ENCODE measurements at places on chromosomes 11 and 22.

DNA sequence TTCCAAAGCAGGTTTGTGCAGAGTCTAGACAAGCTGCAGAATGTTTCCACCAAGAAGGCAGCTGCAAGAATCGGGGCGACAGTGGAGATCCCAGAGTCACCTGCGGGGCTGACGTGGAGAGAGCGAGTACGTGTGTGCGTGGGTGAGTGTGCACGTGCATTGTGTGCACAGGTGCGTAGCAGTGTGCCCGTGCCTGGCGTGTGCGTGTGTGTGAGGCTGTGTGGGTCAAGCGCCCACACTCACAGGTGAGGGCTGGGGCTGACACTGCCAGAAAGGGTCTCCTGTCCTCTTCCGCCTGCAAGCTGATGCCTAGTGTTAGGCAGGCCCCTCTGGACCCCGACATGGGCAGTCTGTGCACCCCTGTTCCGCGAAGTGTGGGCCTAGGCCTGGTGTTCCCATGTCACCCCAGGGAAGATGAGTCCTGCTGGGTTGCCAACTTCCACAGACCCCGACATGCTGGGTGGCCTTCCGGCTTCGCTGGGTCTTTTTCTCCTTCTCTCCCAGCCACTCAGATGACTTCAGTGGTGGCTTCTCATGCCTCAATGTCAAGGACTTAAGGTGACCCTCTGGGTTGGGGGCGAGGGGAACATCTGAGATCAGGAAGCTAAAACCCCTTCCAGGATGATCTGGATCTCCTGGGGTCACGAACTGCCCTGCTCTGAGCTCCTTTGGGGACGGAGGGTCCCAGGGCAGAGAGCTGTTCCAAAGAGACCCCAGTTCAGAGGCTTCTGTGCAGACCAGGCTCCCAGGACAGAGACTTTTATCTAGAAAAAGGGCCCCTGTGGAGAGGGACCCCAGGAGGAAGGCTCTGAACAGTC is 10.4 kb upstream of the SYT8 start:
- no peak for DNase-seq

GRCh38 chr22:22226448-22227187 is 18.0 kb upstream of the VPREB1 start:
- no peak for DNase-seq

- no peak for DNase-seq
These were observed 42.9 kb downstream of the TPBGL start for GRCh38 chr11:75283391-75283931.

DNA sequence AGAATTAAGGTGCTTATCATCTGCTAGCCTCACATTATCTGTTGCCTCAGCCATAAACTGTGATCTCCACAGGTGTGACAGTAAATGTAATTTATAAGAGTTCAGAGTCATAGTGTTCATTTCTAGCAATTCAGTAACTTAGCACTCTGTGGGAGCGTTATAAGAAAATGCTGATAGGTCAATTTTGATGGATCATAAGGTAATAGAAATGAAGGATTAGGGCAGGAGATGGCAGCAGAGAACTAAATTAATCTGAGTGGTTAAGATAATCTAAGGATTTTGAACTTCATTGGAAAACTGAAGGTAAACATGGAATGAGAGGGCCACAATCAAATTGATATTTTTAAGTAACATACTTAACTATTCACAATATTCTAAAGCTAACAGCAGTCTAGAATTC is 26.5 kb upstream of the SLC22A9 start:
- no peak for DNase-seq

GRCh38 chr11:131656179-131656838 is 285.9 kb downstream of the NTM start:
- no peak for DNase-seq

DNA sequence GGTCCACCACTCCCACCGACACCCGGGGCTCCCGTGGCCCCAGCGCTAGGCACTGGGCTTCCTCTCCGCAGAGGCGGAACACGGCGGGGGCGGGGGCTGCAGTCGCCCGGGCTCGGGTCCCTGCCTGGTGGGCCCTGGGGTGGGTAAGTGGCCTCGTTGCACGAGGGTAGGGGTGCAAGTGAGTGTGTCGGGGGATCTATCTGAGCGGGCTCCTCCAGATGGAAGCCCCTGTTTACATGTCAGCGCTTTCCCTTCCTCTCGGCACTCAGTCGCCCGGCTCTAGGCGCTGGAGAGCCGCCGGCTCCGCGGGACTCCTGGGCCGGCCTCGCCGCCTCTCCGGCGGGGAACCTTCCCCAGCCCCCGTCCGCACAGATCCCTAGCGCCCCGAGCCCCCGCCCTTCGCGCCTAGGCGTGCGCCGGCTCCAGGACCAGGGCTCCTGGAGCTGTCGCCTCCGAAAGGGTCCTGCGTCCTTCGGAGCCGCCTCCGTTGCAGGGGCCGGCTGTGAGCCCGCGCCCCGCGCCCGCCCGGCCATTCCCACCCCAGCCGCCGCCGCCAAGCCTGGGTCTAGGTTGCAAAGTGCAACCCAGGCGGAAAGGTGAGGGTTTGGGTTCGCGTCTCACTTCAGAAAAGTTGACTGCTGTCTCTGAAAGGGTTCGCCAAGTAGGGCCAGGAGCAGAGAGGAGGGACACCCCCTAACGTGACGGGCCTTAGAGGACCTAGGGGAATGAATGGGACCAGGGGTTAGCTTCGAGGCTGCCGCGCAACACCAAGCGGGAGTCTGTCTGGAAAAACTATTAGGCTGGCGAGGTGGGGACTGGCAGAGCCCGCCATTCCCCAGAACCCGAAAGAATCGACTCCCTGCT is 978 bp downstream of the FLI1 start:
- DNase-seq = no peak

GRCh38 chr11:108803776-108804175 is 138.9 kb downstream of the DDX10 start:
- no peak for DNase-seq

GRCh38 chr22:30206944-30207343 is 39.6 kb downstream of the LIF start:
- DNase-seq = no peak

DNA sequence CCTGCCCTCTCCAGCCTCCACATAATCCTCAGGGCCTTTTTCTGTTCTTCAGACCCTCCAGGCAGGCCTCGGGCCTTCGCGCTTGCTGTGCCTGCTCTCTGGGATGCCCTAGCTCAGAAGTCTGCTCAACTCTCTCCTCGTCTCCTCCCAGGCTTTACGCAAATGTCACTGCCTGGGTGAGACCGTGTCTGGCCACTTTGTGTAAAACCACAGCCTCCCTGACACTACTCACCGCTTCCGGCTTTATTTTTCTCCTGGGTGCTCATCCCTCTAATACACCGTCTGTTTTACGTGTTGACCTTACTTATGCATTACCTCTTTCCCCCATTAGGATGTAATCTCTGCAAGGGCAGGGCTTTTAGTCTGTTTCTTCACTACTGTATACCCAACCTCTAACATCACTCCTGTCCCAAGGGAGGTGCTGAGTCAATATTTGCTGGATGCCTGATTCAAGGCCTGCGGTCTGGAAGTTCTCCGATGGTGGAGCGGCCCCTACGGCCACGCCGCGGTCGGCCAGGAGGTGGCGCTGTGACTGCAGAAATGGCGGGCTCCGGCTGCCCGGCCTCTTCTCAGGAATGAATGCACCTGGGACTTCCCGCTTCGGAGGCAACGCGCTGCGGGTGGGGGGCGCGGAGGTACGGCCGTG is 58.2 kb upstream of the THY1 start:
- peak; percentile 87 for DNase-seq

DNA sequence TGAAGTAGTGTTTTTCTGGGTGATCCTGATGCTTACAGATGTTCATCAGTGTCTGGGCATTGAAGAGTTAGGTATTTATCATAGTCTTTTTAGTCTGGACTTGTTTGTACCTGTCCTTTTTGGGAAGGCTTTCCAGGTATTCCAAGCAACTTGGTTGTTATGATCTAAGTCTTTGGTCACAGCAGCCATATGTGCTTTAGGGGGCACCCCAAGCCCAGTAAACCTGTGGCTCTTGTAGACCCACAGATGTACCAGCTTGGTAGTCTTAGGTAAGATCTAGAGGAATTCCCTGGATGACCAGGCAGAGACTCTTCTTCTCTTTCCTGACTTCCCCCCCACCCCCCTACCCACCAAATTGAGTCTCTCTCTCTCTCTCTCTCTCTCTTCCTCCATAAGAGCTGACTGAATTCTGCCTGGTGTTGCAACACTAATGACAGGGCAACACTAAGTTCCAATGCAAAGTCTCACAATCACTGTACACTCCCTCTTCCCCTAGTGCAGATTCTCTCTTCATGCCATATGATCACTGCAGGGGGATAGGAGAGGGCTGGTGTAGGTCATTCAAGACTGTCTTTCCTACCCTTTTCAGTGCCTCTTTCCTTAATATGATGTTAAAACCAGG is 24.5 kb upstream of the MMP8 start:
- DNase-seq = no peak

DNA sequence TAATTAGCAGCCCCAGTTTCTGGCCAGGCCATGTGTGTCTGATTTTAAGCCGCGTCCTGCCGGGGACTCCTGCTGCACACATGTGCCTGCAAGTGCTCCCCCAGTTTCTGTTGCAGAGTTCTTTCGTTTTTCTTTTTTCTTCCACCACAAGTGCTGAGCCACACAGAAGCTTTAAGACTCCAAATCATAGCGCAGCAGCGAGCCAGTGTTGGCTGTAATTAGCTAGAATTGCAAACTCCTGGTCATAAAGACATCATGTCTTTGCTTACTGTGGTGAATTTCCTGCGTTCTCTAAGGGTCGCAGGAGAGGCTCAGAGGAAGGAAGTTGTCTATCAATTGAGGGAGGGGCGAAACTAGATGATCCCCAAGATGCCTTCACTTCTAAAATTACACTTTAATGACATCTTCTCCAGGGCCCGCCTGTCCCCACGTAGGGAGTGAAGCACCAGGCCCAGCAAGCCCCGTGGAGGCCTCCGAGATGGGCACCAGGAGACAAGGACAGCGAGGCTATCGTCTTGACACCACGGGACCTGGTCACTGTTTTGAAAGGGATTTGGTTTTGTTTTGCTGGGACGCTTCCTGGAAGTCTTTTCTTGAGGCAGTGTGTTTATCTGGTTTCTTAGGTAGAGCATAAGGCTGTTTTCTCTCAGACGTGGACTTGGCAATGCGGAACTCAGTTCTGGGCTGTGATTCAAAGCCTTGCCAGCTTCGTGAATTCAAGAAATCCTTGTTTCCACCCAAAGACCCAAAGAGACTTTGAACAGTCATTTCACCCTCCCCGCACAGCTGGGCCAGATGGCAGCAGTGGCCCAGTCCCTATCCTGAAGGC is 71.8 kb downstream of the UBASH3B start:
- DNase-seq = no peak

DNA sequence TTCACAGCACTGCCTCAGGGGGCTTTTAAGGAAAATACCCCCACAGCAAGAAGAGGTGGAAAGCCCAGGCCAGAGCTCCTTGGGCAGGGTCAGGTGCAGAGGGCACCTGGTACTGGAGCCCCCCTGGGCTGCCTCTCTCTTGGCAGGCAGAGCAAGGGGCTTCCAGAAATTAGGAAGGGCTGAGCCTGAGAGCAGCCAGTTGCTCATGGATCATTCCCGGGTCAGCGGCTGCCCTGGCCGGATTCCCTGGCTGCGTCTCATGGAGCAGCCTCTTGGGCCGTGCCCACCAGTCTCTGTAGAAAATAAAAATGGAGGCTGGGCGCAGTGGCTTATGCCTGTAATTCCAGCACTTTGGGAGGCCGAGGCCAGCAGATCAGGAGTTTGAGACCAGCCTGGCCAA is 10.3 kb upstream of the OMP start:
- DNase-seq = no peak

- no peak for DNase-seq
These were observed 145.0 kb upstream of the RAG2 start for GRCh38 chr11:36743039-36743438.

GRCh38 chr11:17921659-17922415 is 91.0 kb downstream of the SERGEF start:
- no peak for DNase-seq

GRCh38 chr11:71477641-71478527 is 24.9 kb downstream of the NADSYN1 start:
- no peak for DNase-seq
